Left colon (tissue), 2 donors: ENCODE measurements at places on chromosomes 2 and 18. TPM values are rescaled to one million over a fixed set of nuclear protein-coding genes. Genes with fewer than 3 reads are reported as not detected.

DNA sequence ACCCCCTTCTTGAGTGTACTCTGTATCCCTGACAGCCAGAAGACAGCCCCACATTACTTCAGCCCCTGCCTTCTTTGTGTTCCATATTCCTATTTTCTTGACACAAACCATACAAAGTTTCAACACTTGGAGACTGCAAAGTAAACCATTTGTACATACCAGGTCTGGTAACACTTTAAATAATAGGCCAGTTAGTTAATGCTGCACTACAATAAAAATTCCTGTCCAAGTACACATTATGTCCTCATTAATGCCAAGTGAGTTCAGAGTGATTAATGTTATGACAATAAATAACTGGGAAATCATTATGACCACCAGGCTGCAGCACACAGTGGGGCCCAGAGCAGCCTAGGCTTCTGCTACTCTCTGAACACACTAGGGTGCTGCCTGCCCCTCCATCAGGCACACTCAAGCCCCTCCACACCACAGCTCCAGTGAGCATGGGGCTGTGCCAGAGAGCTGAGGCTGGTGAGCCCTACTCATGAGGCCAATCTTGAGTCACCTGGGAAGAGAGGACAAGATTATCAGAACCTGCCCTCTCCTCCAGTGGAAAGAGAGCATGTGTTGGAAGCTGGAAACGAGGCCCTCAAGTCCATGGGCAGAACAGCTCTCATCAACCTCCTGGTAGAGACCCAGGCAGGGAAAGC is 138.7 kb downstream of the TTC32 start:
- DNase-seq, result no peak

DNA sequence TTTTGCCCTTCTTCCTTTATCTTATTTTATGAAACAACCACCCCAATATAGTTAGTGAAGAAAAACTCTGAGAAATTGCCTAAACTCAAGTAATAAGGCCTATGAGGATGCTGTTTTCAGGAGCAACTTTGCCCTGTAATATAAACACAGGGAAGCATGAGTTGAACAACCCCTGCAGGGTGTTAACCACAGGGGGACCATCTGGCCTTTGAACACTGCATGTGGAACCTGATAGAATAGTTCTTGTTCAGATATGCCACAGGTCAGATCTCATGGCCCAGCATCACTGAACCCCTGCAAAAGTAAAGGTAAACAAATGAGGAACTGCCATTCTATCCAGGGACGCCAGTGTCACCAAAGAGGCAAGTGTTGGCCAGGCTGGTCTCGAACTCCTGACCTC is 82.6 kb downstream of the MAPK4 start:
- no peak for DNase-seq

DNA sequence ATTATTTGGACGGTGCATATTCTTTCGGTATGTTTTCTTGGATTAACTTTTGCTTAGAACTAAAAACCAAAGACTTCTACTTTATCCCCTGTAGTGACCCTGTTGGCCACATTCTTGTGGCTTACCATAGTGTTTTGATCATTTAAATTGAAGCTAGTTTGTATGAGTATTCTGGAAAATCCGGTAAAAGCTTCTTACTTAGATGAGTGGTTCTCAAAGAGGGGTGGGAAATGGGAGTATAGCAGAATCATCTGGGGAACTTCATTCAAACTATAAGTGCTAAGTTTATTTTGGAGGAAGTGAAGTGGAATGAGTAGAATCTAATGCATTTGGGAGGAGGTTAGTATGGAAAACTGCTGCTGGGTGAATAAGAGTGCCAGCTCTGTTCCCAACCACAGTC is 3.8 kb downstream of the PPP1CB start:
- no peak for DNase-seq

The HOXD9 gene
- total RNA-seq, result 1.4 TPM

The ZSWIM2 gene
- not detected for total RNA-seq

DNA sequence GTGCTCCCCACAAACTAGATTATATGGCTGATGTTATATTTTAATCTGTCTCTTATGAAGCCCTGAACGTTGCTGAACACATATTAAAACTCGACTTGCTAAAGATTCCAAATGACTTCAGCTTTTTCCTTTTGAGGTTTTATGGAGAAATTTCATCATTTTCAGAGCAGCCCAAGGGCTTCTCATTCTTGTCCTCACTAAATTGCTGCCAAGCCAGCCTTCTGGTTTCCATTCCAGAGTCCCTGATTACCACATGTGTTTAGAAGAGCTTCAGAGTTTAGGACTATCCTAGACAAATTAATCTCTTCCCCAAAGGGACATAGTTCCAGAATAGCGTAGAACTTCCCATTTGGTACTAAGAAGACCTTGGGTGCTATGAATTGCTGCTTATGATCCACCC is 77.8 kb upstream of the CCDC195 start:
- DNase-seq, result no peak
